GM23338 (cell line): ENCODE measurements at places on chromosomes 5 and 9. TPM values are rescaled to one million over a fixed set of nuclear protein-coding genes. Genes with fewer than 3 reads are reported as not detected.

DMGDH gene
- total RNA-seq = 0.52 TPM in 1 of 2 replicates, not detected in the other

CCDC152 gene
- 13.9 and 16.2 TPM in 2 replicates for total RNA-seq

SLC23A1 gene
- total RNA-seq = not detected in 2 replicates

TTLL11 gene
- total RNA-seq = 1.4 and 1.7 TPM in 2 replicates

- no peaks in the 10 kb centered on the region; the same call in 1 of the 2 replicates for H3K4me1 ChIP-seq
- DNase-seq = no peak
- no peaks in the 10 kb centered on the region for H3K36me3 ChIP-seq
- no peaks in the 10 kb centered on the region for H3K27me3 ChIP-seq
Observed at GRCh38 chr5:59746241-59746765, 147.2 kb downstream of the PDE4D start.

GRCh38 chr9:85483208-85483607 is 258.5 kb downstream of the AGTPBP1 start:
- no peak overlapping the region for H3K4me3 ChIP-seq
- H3K27ac ChIP-seq = no peak overlapping the region
- no peaks in the 10 kb centered on the region for H3K27me3 ChIP-seq
- H3K36me3 ChIP-seq = no peaks in the 10 kb centered on the region

- no peaks in the 10 kb centered on the region for H3K27me3 ChIP-seq
- no peaks in the 10 kb centered on the region; the same call in 1 of the 2 replicates for H3K4me1 ChIP-seq
- no peak overlapping the region for H3K4me3 ChIP-seq
- no peaks in the 10 kb centered on the region for H3K36me3 ChIP-seq
Observed at GRCh38 chr5:134020188-134020587, 15.4 kb upstream of the VDAC1 start.

- peaks cover 20% of the 10 kb centered on the region for H3K4me1 ChIP-seq
- no peak for DNase-seq
- H3K4me3 ChIP-seq = no peak overlapping the region
- no peaks in the 10 kb centered on the region for H3K27me3 ChIP-seq
Observed at GRCh38 chr9:116693233-116693731, 6.2 kb downstream of the TRIM32 start.

DNA sequence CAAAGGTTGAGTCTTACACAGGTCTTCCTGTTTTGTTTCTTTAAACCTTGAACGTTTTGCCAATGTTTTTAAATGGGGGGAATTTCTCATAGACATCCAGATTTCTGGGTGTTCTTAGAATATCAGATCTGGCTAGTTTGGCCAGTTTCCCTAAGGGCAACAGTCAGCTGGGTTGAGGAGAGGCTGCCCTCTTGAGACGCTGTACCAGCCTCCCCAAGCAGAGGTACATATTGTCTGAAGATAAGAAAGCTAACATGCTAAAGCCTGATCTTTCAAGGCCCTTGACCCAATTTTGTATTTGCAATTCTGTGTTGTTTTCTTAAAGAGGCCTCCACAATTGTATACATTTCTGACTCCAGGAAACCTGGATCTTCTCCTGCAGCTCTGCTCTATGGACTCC is 21.9 kb upstream of the SH3GL2 start:
- DNase-seq = no peak
- no peaks in the 10 kb centered on the region for H3K4me1 ChIP-seq
- H3K27ac ChIP-seq = no peak overlapping the region
- H3K4me3 ChIP-seq = no peak overlapping the region
- no peaks in the 10 kb centered on the region for H3K36me3 ChIP-seq
